ENCODE measurements at places on chromosomes 5 and 9. TPM values are rescaled to one million over a fixed set of nuclear protein-coding genes. Genes with fewer than 3 reads are reported as not detected.

OLFML2A gene
- total RNA-seq, result 2.2 TPM

- no peak for DNase-seq
Observed at GRCh38 chr9:109499631-109500410, 1.7 kb upstream of the PTPN3 start.

GRCh38 chr5:38284384-38284783 is 26.0 kb downstream of the EGFLAM start:
- DNase-seq, result no peak

GRCh38 chr9:34599546-34599945 is 10.0 kb upstream of the CNTFR start:
- no peak for DNase-seq

All from dermis blood vessel endothelial cell (primary cell).